Ascending aorta (tissue), 2 donors: ENCODE measurements at places on chromosomes 11 and 22.

- no peak for DNase-seq
Observed at GRCh38 chr11:24963852-24964251, 467.0 kb downstream of the LUZP2 start.

DNA sequence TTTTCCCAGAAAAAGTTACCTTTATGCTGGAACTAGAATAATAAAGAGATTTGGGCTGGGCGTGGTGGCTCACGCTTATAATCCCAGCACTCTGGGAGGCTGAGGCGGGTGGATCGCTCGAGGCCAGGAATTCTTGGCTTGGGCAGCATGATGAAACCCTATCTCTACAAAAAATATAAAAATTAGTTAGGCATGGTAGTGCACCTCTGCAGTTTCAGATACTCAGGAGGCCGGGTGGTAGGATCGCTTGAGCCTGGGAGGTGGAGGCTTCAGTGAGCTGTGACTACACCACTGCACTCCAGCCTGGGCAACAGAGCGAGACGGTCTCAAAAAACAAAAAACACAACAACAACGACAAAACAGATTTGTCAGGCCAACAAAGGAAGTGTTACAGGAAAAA, 119.3 kb upstream of the OR9Q1 start:
- DNase-seq: no peak

DNA sequence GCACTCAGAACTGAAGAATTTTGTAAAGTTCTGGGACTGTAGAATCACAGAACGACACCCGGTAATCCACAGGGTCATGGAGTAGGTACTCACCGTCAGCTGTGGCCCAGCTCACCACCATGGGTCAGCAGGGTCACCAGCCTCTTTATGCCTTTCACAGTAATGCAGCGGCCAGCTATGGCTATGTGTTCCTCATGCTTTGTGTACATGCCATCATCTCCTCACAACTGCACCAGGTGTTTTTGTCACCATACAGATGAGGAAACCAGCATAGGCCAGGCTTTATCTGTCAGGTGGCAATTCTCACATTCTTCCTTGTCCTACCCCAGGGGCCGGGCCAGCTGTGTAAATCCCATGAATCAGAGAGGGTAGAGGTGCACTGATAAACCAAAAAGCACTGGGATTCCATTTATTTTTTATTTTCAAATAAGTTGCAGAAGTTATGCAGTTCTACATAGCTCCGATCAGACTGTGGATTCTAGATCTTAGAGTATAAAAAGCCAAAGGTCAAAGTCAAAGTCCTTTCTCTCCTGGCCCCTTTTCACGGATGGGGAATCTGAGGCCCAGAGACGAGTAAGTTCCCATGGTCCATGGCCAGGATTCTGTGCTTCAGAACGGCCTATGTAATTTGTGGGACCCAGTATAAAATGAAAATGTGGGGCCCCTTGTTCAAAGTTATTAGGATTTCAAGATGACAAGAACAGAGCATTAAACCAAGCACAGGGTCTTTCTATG, 17.5 kb downstream of the TSKU start:
- DNase-seq: no peak

- DNase-seq: no peak
Observed at GRCh38 chr22:30239488-30240405, 6.8 kb downstream of the LIF start.

GRCh38 chr11:59025097-59025496, 61.0 kb upstream of the GLYATL1B start:
- no peak for DNase-seq

DNA sequence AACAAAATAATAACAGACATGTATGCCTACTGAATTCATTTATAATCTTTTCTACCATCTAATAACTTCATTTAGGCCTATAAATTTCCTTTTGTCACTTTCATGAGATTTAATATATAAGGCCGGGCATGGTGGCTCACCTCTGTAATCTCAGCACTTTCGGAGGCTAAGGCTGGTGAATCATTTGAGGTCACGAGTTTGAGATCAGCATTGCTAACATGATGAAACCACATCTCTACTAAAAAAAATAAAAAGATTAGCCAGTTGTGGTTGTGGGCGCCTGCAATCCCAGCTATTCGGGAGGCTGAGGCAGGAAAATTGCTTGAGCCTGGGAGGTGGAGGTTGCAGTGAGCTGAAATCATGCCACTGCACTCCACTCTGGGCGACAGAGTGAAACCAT, 14.2 kb upstream of the NTM start:
- DNase-seq: no peak

DNA sequence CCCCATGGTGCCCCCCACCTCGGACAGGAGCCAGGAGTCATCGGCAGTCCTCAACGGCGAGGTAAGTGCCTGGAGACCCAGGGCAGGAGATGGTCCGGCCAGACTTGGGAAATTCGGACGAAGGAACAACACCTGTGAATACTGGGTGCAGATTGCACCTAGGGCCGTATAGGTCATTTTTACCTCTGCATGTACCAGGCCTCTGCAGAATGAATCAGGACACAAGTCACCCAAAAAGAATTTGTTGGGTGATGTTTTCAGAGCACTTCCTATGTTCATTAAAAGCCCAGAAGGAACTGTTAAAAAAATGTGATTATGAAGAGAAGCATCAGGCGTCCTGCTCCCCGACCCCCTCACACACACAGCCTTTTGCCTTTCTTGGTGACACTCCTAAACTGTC, 93.9 kb downstream of the C11orf91 start:
- DNase-seq: no peak

- no peak for DNase-seq
Observed at GRCh38 chr11:77195071-77195755, 67.2 kb downstream of the MYO7A start.

- no peak for DNase-seq
Observed at GRCh38 chr11:104155375-104155774, 8.6 kb downstream of the PDGFD start.

DNA sequence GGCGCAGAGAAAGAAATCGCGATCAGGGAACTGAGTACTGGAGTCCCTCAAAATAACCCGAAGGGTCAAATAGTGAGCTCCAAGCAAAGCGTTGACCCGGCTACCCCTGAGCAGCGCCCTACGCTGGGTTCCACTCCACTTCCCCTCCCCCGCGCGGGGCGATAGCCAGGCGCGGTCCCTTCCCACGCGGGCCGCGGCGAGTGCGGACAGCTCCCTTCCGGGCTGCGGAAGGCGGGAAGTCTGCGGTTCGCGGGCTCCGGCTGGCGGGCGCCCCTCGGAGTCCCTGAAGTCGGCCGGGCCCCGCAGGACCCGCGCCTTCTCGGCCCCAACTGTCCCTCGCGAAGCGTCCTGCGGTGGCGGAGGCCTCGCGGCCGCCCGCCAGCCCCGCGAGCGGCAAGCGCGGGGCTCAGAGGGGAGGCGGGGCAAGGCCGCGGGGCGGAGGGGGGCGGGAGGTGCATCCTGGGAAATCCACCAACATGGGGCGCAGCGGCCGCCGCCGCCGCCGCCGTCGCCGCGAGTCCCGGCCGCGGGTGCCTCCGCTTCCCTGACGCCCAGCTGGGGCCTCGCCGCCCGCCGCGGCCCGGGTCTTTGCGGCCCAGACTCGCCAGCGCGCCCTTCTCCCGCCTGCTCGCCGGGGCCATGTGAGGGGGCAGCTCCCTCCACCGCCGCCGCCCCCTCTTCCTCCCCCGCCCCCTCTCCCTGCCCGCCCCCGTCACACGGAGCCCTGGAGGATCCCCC, at the start of gene QSER1:
QSER1 (plus strand) TSS at position 457 of the 738 bp plus-strand sequence. CDS start 315 bp downstream, outside the sequence.
- peak; percentile 74 for DNase-seq

GRCh38 chr11:100851147-100851546, 164.1 kb downstream of the ARHGAP42 start:
- DNase-seq: no peak

- no peak for DNase-seq
Observed at GRCh38 chr22:23450434-23450795, 129.7 kb downstream of the IGLL1 start.

DNA sequence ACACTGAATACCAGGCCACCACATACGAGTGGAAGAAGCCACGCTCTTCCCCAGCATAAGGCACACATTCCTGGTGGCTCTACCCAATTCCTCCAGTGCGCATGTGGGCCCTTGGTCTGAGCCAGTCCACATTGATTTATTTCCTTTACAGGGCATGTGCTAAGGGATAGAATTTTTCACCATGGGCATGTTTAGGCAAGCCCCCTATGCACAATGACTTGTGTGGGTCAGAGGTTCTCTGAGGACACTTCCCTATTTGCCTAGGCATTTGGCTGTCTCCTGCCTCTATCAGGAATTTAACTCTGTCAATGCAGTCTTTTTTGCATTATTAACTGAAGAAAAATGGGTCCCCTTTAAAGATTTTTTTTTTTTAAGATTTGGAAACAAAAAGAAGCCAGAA, 718.1 kb downstream of the NTM start:
- no peak for DNase-seq

DNA sequence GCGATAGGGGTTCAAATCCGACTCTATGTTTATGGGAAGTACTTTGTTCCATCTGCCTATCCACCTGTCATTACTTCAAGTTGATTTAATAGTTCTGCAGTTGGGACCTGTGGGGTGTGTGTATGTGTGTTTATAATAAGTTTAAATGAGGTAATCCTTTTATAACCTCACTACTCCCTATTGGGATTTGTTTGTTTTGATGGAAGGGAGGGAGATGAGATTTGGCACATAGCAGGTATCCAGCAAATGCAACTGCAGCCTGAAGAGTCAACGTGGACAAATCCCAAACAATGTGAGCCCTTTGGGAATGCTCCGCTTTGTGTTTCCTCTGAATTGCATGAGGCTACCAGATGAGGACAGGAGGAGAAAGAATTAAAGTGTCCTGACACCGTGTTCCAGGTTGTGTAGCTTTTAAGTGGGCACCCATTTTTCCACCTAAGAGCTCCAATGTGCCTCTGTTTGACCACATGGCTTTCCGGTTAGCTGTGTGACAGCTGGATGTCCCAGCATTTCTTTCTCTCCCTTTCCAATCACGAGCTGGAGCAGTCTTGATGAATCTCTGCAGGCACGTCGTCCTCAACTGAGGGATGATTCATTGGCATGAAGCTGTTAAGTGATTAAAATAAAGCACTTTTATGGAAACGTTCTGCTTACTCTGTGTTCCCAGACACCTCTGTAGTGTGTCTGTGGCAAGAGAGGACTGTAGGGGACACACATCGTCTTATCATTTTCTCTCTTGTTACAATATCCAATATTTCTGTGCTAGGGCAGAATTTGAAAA, 610.7 kb downstream of the NTM start:
- no peak for DNase-seq

DNA sequence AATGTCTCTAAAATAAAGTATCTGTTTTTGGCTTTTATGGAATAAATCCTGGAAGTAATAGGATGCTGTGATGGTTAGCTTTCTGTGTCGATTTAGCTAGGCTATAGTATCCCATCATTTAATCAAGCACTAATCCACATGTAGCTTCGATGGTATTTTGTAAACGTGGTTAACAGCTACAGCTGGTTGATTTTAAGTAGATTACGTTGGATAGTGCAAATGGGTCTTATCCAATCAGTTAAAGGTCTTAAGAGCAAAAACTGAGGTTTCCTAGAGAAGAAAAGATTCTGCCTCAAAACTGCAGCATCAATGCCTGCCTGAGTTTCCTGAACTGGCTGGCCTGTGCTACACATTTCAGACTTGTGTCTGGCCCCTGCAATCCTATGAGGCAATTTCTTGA, 314.2 kb upstream of the SORL1-AS1 start:
- no peak for DNase-seq

GRCh38 chr11:11480971-11481370, 127.9 kb upstream of the CSNK2A3 start:
- DNase-seq: no peak

DNA sequence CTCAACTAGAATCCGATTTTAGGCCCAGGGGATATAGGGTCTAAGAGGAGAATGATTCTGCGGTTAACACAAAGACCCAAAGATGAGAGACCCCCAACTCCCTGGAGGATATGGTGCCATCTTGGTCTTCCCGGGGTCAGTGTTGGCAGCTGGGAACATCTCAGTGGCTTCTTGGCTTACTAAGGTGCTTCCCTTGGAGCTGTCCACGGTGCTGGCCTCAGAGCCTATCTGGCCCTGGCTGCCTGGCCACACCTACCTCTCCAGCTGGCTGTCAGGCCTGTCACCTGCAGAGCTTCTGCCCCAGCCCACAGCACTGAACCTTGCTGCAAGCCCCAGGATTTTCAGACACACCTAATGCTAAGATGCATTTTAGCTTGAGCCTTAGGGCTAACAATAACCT, 70.7 kb upstream of the THY1 start:
- no peak for DNase-seq

DNA sequence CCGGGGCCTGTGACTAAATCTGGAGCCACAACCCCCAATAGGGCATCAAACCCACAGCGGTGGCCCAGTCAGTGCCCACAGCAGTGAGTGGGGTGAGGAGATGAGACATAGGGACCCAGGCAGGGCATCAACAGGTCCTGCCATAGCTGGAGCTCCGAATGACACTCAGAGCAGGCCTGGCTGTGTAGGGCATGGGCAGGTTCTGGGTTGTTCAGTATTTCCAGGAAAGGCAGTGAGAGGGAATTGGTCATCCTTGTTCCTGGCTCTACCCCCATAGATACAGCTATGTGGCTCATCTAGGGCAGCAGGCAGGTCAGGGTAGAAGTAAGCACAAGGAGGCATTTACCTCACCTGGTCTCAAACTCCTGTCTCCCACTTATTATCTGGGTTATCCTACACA, 126.6 kb downstream of the BUD13 start:
- DNase-seq: no peak

DNA sequence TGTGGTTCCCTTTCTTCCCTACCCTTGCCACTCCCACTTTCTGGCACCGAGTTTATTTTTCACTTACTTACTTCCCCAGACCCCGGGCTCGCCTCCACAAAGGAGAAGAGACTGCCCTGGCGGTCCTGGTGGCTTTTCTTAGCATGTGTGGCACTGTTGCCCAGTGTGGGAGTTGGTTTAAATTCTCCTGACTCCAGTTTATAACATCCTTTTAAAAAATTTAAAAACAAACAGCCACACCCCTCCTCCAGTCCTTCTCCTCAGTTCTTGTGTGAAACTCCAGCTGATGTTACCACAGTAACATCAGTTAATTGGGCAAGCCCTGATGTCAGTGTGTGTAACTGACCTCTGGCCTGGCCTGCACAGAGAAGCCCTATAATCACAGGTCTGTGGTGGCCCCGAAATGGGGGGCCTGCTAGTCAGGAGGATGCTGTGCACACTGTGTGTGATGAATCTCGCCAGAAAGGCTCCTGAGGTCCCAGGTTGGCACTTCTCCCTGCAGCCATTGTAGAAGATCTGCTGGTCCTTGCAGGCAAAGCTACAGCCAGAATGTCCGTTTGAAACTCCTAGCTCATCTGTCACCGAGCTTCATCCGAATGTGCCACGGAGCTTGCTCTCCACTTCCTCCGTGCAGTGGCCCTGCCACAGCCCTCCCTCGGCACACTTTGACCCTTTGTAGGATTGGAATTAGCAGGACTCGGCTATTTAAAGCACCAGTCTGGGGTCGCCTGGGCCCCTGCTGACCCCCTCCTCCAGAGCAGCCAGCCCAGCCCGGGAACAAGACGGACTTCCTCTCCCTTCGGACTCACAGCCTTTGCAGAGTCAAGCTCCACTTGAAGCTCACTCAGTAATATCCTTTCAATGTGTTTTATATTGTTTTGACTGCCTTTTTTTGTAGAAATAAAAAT, 7.6 kb downstream of the YDJC start:
- DNase-seq: no peak
